ENCODE measurements at places on chromosomes 5 and 9.

GRCh38 chr9:126062158-126062886 is 264.3 kb upstream of the MVB12B start:
- no peak for DNase-seq

DNA sequence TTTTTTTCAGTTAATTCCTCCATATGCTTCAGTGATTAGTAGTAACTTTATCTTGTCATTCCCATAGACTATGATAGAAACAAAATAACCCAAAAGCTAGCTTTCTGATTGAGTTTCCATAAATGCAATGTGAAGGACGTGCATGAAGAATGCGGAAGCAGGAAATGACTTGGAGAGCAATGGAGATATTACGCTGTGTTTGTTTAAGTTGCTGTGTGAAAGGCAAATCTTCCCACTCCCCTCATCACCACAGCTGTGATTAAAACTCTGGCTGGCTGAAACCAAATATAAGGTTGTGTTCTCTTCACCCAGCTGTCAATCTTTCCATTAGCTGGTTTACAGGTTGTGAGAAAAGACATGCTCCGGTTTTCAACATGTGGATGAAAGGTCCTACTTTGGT is 83.9 kb downstream of the NR2F1-AS1 start:
- DNase-seq: no peak

GRCh38 chr5:116681334-116682013 is 106.9 kb upstream of the SEMA6A start:
- no peak for DNase-seq

- no peak for DNase-seq
Observed at GRCh38 chr5:44900273-44900954, 91.7 kb downstream of the MRPS30 start.

DNA sequence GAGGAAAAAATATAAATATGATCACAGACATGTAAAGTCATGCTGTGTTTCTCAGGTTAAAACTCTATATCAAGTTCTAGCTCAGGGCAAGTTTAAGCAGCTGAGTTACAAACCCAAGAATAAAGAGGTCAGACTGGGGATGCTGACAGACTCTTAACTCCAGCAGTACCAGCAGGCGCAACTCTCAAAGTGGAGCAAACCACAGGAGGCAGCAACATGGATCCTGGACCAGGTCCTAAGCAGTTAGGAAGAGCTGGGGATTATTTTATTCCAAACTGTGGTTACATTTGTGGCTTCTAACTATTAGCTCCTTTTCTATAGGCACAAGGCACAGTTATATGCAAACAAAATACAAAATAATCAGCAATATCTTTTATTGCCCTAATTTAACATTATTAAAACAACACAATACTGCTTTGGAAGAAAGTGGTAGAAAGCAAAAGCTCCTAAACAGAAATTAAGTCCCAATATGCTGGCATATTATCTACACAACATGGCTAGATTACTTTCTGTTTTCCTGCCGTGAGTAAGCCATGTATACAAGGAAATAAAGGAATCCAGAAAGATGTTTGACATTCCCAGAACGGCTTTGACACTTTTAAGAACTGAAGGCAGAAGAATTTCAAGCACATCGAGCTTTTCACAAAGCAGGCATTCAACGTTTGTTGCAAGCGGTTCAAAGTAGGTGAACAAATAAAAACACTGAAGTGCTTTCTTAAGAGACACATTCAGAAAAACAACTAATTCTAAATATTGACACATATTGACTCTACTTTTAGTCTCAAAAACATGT is 378.8 kb upstream of the ZNF608 start:
- no peak for DNase-seq

- DNase-seq: no peak
Observed at GRCh38 chr5:14268738-14269137, 125.6 kb downstream of the TRIO start.

DNA sequence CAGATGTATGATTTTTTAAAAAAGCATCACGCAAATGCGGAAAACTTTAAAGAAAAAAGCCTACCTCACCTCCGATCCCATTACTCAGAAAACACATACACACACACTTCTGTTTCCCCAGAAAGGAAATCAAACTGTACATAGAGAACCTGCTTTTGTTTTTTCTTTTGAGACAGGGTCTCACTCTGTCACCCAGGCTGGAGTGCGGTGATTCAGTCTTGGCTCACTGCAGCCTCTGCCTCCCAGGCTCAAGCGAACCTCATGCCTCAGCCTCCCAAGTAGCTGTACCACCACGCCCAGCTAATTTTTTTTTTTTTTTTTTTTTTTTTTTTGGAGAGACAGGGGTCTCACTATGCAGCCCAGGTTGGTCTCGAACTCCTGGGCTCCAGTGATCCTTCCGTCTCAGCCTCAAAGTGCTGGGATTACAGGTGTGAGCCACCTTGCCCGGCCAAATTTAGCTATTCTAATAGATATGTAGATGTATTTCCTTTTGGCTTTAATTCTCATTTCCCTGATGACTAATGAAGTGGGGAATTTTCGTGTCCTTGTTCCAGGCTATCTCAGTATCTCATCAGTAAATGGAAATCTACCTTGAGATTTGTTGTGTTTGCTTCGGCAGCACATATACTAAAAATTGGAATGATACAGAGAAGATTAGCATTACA is 25.7 kb upstream of the EEIG1 start:
- no peak for DNase-seq

- DNase-seq: no peak
Observed at GRCh38 chr5:124675931-124676846, 70.2 kb downstream of the ZNF608 start.

DNA sequence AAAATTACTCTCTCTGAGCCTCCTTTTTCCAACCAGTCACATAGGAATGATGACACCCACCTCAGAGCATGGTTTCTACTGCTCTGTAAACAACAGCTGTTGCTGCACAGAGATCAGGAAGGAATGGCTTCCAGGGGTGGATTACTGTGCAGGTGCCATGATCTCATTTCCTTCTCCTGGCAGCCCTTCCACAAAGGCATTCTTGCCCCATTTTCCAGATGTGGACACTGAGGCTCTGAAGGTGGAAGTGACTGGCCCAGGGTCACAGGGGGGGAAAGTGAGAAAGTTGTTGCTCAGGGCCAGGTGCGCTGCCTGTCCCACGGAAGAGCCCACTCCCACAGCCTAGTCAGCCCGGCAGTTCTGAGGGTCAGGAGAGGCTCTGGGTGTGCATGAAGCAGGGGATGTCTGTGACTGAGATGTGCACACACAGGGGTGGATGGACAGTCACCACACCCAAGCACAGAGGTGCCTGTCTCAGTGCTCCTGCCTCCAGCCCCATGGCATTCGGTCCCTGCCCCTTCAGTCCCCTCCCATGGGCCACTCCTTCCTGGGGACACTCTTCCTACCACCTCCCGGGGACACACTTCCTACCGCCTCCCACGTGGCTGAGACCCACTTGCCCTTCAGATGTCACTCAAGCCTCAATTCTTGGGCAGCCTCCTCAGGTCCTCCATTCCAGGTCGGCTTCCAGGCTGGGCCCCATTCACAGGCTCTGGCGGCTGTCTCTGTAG is 17.0 kb downstream of the FGFR4 start:
- DNase-seq: no peak

- peak; percentile 39 for DNase-seq
Observed at GRCh38 chr9:106286249-106286648, 576.7 kb upstream of the ZNF462 start.

- no peak for DNase-seq
Observed at GRCh38 chr5:15887093-15887492, 292.5 kb downstream of the MARCHF11 start.

GRCh38 chr5:10489810-10490426 is 48.2 kb downstream of the ROPN1L start:
- no peak for DNase-seq

- no peak for DNase-seq
Observed at GRCh38 chr5:154829589-154830218, 20.7 kb downstream of the FAXDC2 start.

DNA sequence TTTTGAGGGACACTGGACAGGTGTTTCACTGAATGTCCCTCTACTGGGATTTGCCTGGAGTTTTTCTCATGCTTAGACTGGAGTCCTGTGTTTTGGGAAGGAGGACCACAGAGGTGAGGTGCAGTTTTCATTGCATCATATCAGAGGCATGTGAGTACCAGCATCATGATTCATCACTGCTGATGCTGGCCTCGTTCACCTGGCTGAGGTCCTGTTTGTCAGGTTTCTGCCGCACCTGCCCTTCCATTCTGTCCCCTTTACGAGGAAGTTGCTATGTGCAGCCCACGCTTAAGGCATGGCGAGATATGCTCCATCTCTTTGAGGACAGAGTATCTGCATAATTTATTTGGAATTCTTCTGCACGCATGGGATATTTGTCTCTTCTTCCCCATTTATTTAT is 162.1 kb downstream of the TENT4A start:
- no peak for DNase-seq

DNA sequence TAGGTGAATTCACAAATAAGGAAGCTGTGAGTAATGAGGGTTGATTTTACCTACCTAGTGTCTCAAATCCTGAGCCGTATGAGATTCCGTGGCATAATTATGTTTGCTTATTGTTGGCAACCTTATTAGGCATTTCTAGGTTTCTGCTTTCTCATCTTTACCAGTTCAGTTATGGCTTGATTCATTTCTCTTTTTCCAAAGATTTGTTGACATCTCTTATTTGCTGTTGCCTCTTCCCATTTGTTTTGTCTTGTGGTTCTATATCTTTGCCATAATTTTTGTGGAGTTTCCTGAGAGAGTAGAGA is 470 bp downstream of the IL31RA start:
- DNase-seq: no peak

DNA sequence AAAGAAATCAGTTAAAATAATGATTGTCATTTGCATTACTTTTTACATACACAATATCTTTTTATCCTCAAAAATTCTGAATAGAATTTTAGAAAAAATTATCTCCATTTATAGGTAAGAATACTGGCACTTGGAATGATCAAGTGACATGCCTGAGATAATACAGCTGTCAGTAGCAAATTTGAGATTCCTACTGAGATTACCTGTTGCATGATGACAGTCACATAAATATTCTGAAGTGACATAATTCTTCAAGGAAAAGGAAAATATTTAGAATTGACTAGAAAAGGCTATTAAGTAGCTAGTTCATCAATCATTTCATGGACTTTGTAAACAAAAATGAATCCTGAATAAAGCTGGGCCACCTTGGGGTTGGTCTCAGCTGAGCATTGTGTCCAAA is 15.2 kb upstream of the ENC1 start:
- DNase-seq: no peak

GRCh38 chr9:123322273-123323195 is 33.5 kb upstream of the CRB2 start:
- no peak for DNase-seq

GRCh38 chr9:136151214-136151804 is 32.6 kb upstream of the TMEM250 start:
- DNase-seq: no peak

- DNase-seq: no peak
Observed at GRCh38 chr9:81031422-81032029, 657.8 kb downstream of the TLE1 start.

GRCh38 chr5:16596581-16596940 is 20.2 kb downstream of the RETREG1 start:
- DNase-seq: no peak

- DNase-seq: peak; percentile 67
Observed at GRCh38 chr9:87080512-87081264, 133.4 kb upstream of the GAS1 start.

DNA sequence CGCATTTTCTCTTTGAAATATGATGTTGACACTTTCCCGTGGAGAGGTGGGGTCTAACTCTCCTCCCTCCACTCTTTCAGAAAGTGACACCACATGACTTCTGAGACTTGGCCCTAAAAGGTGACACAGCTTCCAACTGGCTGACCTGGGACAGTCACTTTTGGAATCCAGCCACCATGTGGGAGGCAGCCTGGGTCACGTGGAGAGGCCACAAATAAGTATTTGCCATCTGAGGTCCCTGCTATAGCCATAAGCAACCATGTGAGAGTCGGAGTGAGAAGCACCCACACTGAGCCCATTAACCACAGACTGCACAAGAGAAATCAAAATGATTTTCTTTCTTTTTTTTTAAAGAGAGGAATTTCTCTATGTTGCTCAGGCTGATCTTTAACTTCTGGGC is 4.1 kb upstream of the PHYKPL start:
- DNase-seq: no peak

- peak; percentile 12 for DNase-seq
Observed at GRCh38 chr5:103120607-103121200, 603 bp downstream of the PPIP5K2 start.

DNA sequence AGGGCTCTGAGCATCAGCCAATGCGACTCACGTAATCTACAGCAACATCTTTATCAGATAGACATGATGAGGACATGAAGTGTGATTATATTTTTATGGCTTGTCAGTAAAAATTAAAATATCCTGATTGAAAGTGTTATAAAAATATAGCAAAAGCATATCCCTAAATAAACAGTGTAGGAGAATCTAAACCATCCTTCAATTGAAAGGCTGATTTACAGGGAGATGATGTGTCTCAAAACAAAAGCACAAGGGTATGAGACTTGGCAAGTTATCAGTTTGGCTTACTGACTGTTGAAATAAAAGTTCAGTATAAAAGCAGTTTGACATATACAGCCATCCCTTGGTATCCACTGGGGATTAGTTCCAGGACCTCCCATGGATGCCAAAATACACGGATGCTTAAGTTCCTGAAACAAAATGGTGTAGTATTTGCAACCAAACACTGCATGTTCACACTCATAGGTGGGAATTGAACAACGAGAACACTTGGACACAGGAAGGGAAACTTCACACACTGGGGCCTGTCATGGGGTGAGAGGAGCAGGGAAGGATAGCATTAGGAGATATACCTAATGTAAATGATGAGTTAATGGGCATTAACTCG is 149.9 kb upstream of the MAP1B start:
- DNase-seq: no peak

- DNase-seq: no peak
Observed at GRCh38 chr5:14228219-14228618, 85.1 kb downstream of the TRIO start.

DNA sequence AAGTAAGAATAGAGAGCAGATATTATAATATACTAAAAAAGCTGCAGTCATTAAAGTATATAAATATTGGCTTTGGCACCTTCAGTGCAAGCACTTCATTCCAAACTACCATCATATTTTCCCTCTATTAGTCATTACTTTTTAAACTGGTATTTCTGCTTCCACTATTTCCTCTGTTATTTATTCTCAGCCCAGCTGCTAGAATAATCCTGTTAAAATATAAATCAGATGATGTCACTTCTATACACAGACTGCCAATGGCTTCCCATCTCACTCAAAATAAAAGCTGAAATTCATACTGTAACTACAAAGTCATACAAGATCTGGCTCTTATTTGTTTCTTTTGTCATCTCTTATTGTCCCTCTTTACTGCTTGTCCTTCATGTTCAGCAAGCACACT is 432.9 kb downstream of the TLE4 start:
- no peak for DNase-seq

- peak; percentile 48 for DNase-seq
Observed at GRCh38 chr5:139856714-139857113, 61.1 kb downstream of the PSD2 start.
